ENCODE measurements at places on chromosomes 3 and 15. TPM values are rescaled to one million over a fixed set of nuclear protein-coding genes. Genes with fewer than 3 reads are reported as not detected.

Gene ASB7
- 10.3 TPM for total RNA-seq

Gene HCN4
- not detected for total RNA-seq

Gene ZNF620
- total RNA-seq, result 2.7 TPM

Gene PTPRG
- total RNA-seq, result 124 TPM

Gene SPESP1
- total RNA-seq, result 1.3 TPM

Gene SLC6A20
- total RNA-seq, result 0.16 TPM

Gene CLDN16
- not detected for total RNA-seq

Gene SLC9A9
- total RNA-seq, result 21.0 TPM

Gene TTLL13
- not detected for total RNA-seq

Gene MRPS25
- total RNA-seq, result 52.3 TPM

Gene CDHR4
- total RNA-seq, result not detected

Gene IL20RB
- total RNA-seq, result 3.6 TPM

Gene LIPC
- not detected for total RNA-seq

Gene STX19
- total RNA-seq, result not detected

Gene SNURF
- 2.6 TPM for total RNA-seq

Gene SST
- not detected for total RNA-seq

Gene MRAS
- 232 TPM for total RNA-seq

Gene CSPG5
- 2.0 TPM for total RNA-seq

All from mesenteric fat pad (tissue), 1 donor.